ENCODE measurements at places on chromosomes 11 and 22.
A peak's percentile ranks its signal among the peaks of the same experiment; 100 is the strongest.

- no peak for DNase-seq
Observed at GRCh38 chr11:110467556-110467955, 37.8 kb downstream of the FDX1 start.

- no peak for DNase-seq
Observed at GRCh38 chr11:124153821-124154220, 29.3 kb upstream of the OR10D3 start.

DNA sequence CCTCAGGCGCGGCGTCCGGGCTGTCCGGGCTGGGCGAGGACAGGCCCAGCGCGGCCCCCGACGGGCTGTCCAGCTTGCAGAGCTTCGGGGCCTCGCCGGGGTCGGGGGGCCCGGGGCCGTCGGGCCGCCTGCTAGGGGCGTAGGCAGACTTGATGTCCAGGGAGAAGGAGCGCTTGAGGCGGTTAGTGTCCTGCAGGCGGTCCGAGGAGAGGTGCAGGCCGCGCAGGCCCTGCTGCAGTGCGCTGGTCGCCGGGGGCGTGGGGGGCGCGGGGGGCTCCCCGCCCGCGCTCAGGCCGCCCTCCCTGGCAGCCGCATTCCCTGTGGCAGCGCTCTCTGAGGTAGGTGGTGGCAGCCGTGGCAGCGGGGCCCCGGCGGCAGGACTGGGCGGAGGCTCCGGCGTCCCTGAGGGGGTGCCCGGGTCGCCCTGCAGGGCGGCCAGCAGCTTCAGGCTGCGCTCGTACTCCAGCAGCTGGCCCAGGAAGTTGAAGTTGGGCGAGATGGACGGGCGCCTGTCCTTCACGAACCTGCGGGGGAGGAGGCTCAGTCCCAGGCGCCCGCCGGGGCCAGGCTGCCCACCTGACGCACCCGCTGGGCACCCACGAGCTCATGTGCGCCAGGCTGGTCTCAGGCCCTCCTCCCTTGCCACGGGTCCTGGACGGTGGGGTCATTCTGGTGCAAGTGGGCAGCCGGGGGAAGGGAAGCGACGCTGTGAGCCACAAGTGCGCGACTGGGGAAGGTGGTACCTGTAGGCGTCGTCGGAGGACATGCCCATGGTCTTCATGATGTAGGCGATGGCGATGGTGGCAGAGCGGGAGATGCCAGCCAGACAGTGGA is 14.8 kb downstream of the DUSP8 start:
- DNase-seq: no peak

DNA sequence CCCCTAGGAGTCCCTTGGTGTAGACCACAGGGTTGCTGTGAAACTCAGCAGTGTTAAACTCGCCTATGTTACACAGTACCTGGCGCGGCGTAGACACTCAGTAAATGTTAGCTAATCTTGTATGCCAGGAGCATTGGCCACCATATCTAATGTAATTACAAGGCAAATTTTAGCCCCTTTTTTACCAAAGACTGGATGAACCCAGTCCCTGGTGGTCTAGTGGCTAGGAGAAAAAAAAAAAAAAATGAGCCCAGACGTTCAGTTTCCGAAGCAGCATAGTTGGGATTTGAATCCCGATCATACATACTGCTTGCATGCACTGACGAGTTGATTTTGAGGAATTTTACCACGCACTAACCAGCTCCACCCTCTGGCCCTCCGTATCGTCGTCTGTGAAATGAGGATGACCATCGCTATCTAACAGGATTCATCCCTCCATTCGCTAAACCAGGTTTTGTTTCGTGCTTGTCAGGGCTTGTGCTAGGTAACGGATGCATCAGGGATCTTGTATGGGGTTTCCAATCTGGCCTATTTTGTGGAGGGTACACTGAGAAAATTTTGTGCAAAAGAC is 688 bp downstream of the PTS start:
- no peak for DNase-seq

DNA sequence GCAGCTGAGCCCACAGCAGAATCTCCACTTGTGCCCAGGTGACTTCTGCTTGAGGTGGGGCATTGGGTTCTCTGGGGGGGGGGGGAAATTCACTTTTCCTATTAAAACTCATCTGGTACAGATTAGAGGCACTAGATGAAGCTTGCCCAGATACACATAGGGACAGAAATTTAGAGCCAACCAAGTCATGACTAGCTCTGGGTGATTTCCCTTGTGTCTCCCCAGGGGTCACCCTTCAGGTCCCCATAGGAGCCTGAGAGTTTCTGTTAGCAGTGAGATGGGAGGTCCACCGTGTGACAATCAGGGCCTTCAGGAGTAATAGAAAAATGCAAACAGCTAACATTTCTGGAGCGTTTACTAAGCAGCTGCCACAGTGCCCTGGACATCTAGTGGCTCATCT is 77.0 kb downstream of the NAT10 start:
- DNase-seq: no peak

DNA sequence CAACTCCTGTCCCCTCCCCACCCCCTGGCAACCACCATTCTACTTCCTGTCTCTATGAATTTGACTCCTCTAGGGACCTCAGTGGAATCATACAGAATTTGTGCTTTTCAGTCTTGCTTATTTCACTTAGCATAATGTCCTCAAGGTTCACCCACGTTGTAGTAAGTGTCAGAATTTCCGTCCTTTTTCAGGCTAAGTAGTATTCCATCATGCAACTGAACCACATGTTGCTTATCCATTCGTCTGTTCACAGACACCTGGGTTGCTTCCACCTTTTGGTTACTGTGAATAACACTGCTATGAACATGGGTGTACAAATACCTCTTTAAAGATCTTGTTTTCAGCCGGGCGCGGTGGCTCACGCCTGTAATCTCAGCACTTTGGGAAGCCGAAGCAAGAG is 16.5 kb downstream of the CELSR1 start:
- no peak for DNase-seq

DNA sequence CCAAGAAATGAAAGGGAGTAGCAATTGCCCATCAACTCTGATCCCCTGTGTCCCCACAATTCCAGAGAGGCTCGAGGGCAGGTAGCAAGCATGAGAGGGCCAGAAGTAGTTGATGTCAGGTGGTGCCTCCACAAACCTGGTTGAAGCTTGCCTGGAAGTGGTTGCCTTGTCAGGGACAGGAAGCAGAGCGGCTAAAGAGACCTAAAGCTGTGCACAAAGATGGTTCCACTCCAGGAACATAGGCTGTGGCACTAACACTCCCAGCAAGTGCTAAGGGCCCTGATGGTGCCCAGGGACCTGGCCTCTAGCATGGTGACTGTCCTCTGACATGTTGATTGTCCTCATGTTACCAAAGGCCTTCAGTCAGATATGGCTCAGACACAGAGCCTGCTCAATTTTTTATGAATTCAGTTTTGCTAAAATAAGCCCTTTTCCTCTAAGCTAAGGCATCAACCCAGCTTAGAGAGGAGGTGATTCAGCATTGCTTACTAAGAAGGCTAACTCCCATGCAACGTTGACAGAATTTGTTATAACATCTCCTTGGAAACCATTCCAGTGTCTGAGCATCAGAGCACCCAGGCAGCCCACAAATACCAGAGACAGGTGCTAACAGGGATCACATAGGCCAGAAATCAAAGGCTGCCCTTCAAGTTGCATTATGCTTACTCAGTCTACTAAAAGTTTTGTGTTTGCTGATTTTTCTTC is 196.3 kb upstream of the ARHGAP20 start:
- DNase-seq: no peak

DNA sequence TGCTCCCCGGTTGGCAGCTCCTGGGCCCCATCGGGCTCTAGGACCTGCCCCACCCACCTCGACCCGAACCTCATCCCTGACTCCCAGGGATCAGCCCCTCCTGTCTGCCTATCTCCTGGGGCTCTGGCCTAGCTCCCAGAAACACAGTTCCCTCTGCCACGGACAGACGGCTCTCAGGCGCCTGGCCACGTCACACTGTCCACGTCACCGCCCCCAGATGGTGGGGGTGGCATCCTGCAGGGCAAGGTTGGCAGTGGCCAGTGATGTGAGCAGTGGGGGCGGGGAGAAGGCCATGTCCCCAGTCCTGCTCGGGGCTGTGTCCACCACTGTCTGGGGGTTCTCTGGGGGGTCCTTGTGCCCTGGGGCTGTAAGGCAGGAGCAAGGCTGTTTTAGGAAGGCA is 29.2 kb downstream of the SYT7 start:
- DNase-seq: no peak

DNA sequence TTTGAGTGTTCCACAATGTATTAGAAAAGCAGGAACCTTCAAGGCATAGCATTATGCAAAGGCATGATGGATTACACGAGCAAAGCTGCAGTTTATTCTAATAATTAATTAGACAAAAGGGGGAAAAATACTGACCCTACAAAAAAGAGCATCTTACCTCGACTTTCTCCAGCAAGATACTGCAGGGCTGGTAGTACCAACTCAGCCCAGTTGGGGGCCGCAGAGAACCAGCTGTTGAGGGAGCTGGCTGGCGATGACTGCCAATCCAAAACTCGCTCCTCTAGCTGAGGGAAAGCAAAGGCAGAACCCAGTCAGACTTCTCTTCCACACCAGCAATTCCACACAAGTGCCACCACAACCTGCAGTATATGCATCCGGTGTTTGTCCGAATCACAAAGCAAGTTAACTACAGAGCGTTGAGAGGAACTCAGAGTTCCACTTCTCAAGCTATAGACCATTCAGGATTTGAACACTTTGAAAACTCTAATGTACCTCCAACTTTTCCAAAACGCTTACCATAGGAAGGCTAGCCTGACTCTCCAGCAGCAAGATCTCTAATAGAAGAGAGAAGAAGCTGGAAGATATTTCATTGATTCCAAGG is 13.7 kb downstream of the NFRKB start:
- DNase-seq: peak; percentile 13

GRCh38 chr11:92663539-92663938 is 305.9 kb upstream of the MTNR1B start:
- DNase-seq: no peak

- DNase-seq: peak; percentile 6
Observed at GRCh38 chr22:20268279-20269012, at the start of gene RTN4R. Gene RTN4R, minus strand, starts transcription at chr22:20268318. Its CDS starts 226 bp downstream, at chr22:20268092.

- DNase-seq: no peak
Observed at GRCh38 chr11:10838881-10839280, 19.0 kb downstream of the ZBED5 start.

- DNase-seq: no peak
Observed at GRCh38 chr11:82989628-82990404, 81.9 kb downstream of the RAB30 start.

DNA sequence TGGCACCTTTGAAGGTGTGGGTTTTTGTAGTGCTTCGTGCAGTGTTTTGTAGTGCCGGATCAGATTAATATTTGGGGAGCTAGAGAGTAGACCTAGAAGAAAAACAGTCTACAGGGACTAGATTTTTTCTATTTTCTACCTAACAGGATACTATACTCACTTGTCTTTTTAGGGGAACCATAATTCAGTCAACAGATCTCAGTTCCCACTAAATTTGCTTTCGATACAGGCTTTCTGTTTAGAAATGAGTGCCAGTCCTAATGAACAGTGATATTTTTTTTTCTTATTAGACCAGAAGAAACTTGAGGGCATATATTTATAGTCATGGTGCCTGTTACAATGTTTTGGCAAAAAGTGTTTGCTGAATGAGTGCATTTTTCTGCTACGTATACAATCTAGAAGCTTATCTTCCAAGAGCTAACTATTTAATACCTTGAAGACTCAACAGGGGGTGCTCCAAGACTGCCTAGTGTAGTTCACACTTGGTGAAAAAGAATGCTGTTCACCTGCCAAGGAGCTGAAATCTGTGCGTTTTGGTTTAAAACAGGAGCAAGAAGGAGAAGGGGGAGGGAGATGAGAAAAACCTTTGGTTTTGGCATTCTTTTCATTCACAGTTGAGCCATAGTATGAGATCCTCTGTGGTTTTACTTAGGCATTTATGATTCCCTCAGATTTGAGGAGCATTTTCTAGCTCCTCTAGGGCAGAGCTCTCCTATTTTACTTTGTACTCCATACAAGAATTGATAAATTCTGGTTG is 44.9 kb upstream of the VSTM5 start:
- no peak for DNase-seq

- no peak for DNase-seq
Observed at GRCh38 chr11:93608364-93608763, 53.1 kb upstream of the CEP295 start.

DNA sequence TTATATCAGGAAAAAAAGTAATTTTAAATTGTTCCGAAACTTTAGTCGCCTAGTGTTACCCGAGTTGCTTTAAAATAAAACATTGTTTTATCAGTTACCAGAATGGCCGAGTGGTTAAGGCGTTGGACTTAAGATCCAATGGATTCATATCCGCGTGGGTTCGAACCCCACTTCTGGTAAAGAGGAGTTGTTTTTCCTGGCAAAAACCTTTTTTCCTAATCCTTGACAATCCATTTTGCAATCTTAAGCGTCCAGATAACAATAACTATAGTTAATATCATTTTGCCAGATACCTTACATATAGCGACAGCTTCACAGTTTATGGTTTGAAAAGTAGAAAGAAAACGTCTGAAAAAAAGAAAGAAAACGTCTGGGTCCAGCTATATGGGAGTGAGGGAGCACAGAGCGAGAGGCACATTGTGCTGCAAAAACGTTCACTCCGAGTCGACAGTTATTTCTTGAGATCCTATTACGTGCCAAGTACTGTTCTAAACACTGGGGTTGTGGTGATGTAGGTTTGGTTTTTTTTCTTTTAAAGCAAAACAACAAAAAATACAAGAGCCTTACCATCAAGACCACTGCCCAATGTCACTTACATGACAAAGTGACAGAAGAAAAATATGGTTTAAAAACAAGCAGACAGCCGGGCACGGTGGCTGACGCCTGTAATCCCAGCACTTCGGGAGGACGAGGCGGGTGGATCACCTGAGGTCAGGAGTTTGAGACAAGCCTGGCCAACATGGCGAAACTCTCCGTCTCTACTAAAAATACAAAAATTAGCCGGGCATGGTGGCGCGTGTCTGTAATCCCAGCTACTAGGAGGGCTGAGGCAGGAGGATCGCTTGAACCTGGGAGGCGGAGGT is 40.6 kb downstream of the OR4D9 start:
- no peak for DNase-seq

DNA sequence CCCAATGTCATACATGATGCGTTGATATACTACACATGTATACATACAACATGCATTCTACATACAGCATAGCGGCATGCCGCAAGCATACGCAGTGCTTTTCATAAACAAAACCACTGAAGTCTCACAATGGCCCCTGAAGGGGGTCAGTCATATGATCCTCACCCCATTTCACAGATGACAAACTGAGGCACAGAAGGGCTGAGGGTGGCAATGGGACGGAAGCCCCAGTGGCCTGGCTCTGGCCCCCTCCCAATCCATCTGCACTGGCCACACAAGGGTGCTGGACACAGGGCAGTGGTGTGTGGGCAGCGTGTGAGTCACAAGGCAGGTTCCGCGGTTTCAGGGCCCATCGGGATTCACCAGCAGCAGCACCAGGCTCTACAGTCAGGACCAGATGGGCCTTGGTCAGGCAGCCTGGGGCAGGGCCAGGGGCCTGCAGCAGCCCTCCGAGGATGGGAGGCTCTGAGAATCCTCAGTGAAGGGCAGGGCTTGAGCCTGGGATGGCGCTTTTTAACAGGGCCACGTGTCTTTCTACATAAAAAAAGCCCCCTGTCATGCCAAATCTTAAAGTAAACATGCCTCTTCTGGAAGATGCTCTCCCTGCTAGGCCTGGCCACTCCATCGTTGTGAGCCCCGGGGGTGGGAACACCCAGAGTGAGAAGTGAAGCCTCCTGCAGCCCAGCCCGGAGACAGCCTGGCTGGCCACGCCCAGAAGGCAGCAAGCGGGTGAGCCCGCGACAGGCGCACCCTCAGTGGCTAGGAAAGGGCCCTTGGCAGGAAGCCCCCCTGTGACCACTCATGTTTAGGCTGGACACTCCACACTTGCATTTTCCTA is 206.5 kb downstream of the CTTN start:
- DNase-seq: no peak

- no peak for DNase-seq
Observed at GRCh38 chr11:84645988-84646694, 981.0 kb downstream of the DLG2 start.
